NCI-H1105 treated with DMSO at 0.1 percent for 48 hours (cell line): ENCODE measurements at places on chromosomes 6 and 20.

GRCh38 chr6:111782192-111782809 lies 91.0 kb downstream of the FYN start:
- DNase-seq: no peak

DNA sequence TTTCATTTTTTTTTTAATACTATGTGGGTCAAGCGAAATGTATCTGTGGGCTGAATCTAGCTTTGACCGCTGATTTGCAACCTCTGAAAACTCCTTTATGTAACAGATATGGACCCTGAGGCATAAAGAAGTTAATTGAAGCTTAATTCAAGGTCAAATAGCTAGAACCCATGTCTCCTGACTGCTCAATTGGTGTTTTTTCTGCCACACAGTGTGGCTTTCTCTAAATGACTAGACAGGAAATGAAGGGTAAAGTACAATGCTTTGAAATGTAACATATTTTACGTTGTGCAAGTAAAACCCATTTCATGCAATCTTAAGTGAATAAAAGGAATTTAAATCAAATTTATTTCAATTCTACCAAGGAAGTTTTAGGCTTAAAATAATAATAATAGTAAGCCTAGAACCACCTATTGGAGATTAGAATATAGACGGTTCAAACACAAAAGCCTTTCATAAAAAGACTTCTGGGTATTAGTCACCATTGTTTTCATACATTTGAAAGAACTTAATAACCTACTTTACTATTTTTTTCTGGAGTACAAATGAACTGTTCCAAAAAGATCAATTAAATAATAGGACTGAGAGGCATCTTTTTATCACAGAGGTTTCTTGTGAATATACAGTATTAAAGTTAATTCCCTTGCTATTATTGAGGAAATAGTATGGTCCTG lies 279.8 kb downstream of the EPHA7 start:
- DNase-seq: no peak

- no peak for DNase-seq
Observed at GRCh38 chr20:59611286-59611685, 6.9 kb downstream of the PHACTR3 start.

GRCh38 chr6:81937296-81937937 lies 184.9 kb upstream of the TENT5A start:
- DNase-seq: no peak

- DNase-seq: no peak
Observed at GRCh38 chr6:141164042-141164743, 968.5 kb upstream of the GJE1 start.
